CMK (cell line): ENCODE measurements at places on chromosomes 3 and 15.

DNA sequence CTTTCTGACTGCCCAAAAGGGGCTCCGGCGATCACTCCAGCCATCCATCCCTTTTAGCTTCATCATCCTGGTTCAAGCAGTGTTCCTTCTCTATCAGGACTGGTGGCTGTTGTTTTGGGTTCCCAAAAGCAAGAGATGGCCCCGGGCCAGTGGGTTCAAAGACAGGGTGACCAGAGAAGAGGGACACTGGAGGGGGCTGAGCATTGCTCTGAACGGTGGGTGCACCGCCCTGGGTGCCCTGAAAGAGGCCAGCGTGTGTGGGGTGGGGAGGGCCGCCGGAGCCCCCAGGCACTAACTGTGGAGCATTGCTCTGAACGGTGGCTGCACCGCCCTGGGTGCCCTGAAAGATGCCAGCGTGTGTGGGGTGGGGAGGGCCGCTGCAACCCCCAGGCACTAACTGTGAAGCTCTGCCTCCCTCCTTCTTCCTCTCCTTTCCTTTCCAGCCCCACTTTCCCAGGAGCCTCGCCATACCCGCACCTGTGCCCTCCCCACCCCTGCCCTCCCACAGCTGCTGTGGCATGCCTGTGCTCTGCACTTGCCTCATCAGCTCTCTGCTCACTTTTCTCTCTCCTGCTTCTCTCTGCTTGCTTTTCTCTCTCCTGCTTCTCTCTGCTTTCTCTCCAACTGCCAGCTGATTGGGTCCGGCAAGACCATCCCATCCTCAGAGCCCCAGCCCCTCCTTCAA lies 37.4 kb upstream of the OR4F6 start:
- no peak for DNase-seq

DNA sequence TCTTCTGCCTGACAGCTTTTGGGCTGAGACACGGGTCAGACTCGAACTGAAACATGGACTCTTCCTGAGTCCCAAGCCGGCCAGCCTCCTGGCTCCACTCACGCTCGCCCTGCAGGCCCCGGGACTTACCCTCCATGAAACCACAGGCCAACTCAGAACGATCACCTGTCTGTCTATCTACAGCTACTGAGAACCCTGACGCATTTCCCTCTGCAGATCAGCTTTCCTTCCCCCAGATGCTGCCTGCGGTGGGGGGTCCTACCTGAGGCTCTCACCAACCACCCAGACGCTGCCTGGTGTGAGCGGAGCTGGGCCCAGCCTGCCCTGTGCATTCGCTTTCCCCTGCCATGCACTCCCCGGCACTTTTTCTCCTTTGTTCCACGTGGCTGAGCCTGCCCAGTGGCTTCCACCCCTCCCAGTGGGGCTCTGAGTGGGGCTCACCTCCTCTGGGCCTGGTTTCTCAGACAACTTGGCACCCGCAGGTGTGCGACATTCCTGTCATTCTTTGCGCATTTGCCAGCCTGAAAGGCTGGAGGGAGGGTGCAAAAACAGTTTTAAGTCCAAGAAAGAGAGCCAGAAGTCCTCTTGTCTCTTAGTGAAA lies 60.2 kb downstream of the PLXNA1 start:
- DNase-seq: no peak

- DNase-seq: no peak
These were observed 1.7 kb upstream of the GFM1 start for GRCh38 chr3:158642474-158643210.

GRCh38 chr3:178003756-178004155 lies 532.5 kb upstream of the KCNMB2 start:
- DNase-seq: no peak

DNA sequence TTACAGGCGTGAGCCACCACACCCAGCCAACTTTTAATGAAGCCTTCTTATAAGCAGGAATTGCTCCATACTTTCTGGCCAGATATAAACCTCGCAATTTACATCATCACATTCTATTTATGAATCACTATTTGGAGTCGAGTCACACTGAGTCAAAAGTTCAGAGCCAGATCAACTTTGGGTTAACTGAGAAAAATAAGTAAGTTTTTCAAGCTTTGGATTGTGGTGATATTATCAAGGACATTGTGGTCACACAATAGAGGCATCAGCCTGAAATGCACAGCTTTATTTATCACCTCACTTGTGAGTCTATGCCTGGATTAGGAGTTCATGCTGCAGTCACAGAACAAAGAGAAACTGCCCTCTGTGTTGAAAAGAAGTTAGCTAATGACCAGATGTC lies 1163.5 kb downstream of the ROBO1 start:
- no peak for DNase-seq

DNA sequence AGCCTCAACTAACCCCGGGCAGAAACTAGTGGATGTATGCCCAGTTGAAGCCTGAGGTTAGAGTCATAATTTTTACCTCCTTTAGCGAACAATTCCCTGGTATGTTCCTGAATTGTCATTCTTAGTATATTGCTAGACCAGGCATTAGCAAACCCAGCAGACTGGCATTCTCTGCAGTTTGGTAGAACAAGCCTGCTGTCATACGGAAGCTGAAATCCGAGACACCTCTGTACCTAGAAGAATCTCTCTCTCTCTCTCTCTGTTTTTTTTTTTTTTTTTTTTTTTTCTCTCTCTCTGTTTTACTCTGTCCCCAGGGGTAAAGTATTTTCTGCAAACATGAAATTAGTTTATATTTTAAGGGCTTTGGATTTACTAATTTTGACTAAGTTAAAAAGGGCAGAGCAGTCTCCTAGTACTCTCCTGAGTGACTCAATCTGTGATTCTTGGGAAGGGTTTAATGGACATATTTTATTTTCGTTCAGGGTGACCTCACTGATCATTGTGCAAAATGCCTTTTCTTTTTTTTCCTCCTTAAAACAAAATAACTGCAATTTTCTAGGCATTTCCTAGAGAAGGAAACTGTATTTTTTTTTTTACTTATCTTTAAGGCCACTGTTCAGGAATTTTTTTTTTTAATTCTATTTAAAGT lies 133.6 kb upstream of the ICE2 start:
- DNase-seq: no peak

DNA sequence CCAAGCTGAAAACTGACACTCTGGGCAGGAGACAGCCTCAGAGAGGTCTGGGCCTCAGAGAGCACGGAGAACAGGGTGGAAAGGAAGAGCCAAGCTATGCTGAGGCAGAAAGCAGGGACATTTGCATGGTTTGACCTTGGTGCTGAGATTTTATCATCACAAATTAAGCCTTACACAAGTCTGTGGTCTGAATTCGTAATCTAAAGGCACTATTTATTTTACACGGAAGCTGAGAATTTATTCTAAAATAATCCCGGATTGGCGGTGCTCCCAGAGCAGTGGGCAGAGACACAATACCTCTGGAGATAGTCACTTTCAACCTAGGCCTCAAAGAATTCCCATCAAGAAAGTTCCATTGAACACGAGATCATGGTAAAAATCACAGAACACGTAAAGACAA lies 47.5 kb downstream of the CFAP92 start:
- DNase-seq: no peak

DNA sequence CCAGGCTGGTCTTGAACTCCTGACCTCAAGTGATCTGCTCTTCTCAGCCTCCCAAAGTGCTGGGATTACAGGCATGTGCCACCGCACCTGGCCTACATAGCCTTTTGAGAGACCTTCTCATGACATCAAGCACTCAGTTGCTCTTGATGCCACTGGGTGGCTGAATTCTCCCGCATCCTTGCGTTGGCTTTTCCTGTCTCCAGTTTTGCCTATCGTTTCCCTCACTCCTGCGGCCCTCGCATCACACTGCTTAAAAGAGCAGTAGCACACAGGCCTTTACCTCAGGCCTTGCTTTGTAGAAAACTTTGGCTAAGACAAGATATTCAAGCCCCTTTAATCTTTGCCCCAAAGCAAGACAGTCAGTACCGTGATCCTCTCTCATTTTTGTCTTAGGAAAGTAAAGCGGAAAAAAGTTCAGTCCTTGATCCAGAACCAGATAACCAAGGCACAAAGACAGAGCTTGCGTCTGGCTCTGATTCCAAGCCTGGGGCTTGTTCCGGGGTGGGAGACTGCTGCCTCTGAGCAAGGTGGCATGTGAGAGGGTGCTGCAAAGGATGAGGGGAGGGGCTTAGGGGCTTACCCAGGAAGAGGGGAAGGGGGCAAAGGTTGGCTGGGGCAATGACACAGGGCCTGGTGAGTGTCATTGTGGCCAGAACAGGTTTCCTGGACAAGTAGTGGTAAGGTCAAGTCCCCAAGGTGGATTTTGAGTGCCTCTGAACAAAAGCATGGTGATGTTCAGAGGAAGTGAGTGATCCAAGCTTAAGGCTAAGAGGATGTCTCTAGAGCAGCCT lies 175.0 kb upstream of the TLE3 start:
- DNase-seq: no peak

- DNase-seq: no peak
These were observed 174.7 kb downstream of the THSD4 start for GRCh38 chr15:71290002-71290401.

- DNase-seq: no peak
These were observed 12.3 kb upstream of the FOXB1 start for GRCh38 chr15:59991834-59992233.

DNA sequence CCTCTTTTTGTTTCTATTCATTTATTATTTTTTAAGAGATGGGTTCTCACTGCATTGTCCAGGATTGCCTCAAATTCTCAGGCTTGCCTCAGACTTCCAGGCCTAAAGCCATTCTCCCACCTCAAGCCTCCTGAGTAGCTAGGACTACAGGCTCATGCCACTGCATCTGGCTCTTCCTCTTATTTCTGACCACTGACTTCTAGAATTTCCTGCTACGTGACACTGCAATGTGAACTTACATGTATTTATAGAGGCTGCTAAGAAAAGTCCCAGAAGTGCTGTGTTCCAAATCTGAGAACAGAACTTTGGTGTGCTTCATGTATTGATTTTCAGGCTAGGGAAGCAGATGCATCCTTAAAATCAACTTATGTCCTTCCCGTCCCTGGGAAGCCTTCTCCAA lies 407.4 kb downstream of the RSL24D1 start:
- no peak for DNase-seq

GRCh38 chr3:74789111-74789510 lies 174.7 kb upstream of the CNTN3 start:
- no peak for DNase-seq

- DNase-seq: no peak
These were observed 25.0 kb upstream of the MGLL start for GRCh38 chr3:127847236-127847720.

- no peak for DNase-seq
These were observed 402.6 kb downstream of the OCA2 start for GRCh38 chr15:27696530-27696929.

DNA sequence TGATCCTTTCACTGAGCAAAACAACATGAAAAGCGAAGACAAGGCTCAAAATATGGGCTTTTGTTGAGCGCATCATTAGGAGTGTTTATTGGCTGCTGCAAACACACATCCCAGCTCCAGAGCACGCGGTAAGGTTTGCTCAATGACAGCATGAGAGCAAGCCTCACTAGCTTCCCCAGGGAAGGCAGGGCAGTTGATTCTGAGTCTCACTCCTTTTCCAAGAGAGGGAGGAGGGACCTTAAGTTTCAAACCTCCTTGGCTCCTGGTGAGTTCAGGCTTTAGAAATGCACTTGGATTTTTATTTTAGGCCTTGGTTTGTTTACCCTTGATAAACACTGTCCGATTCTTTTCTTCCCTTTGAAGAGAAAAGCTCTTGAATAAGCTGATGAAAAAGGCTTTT lies 69.1 kb upstream of the CACNA2D3 start:
- no peak for DNase-seq

GRCh38 chr3:178193846-178194245 lies 342.4 kb upstream of the KCNMB2 start:
- DNase-seq: no peak

- DNase-seq: no peak
These were observed 719.6 kb downstream of the SQOR start for GRCh38 chr15:46354443-46354842.

GRCh38 chr15:72562386-72562785 lies 88.3 kb downstream of the ARIH1 start:
- DNase-seq: no peak

DNA sequence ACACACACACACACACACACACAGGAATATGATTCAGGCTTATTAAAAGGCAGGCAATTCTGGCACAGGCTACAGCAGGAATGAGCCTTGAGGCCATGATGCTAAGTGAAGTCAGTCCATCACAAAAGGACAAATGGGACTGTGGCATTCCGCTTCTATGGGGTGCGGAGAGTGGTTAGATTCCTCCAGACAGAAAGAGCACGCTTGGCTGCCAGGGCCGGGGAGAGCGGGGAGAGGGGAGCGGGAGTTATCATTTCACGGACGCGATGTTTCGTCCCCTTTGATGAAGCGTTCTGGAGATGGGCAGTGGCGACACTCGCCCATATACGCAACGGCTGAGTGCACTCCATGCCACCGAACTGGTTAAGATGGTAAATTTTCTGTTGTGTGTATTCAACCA lies 58.5 kb upstream of the FAM174B start:
- DNase-seq: no peak

GRCh38 chr15:73867426-73867825 lies 5.9 kb upstream of the TBC1D21 start:
- DNase-seq: no peak

GRCh38 chr3:58597770-58598310 lies 20.6 kb upstream of the FAM107A start:
- DNase-seq: no peak

- DNase-seq: no peak
These were observed 398.4 kb upstream of the TBL1XR1 start for GRCh38 chr3:177595530-177596188.

GRCh38 chr3:125375950-125376679 lies 990 bp upstream of the ZNF148 start:
- no peak for DNase-seq

DNA sequence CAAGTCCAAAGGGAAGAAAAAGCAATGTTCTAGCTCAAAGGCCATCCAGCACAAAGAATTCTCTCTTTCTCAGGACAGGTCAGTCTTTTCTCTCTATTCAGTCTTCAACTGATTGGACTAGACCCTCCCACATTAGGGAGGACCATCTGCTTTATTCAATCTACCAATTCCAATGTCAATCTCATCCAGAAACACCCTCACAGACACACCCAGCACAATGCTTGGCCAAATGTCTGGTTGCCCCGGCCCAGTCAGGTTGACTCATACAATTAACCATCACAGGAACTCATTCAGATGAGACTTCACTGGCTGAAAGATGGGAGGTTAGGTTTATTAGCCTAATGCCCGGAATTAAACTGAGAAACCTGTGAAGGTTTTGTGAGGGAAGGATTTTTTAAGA lies 32.4 kb downstream of the ACAN start:
- no peak for DNase-seq
